Uterus (tissue), 4 donors: ENCODE measurements at places on chromosomes 6 and 20. TPM values are rescaled to one million over a fixed set of nuclear protein-coding genes. Genes with fewer than 3 reads are reported as not detected.

DNA sequence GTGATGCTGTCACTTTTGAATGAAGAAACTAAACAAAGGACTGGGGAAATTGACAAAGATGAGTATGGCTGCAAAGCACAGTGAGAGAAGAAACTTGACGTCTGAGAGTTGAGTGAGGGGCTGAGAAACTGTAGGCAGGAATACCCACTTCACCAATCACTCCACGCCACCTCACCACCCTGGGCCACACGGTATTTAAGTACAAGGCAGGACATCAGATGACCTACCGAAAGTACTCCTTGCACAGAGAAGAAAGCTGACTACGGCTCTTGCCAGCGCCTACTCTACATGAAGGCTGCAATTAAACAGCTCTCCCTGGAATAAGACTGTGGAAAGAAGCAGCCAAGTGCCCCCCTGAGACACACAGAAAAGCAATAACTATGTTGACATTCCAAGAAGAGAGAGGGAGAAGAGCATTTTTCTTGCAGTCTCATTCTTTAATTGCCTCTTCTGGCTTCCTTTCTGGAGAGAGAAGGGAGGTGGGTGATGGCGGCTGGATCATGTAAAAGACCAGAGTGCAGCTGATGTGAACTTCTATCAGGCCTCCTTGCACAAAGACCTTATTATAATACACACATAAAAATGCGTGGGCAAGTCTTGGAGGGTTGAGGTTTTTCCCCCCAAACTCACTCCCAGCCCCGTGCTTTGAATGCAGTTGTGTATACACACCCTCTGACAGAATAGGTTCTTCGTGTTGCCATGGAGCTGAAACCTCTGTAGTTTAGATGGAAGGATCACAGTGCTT lies 44.6 kb downstream of the HIVEP2 start:
- no peak overlapping the region for H3K27ac ChIP-seq
- no peaks in the 10 kb centered on the region for H3K27me3 ChIP-seq
- H3K4me3 ChIP-seq, result no peak overlapping the region
- DNase-seq, result no peak
- no peaks in the 10 kb centered on the region for H3K4me1 ChIP-seq

- peak overlapping the region; percentile 64 for H3K4me3 ChIP-seq
- H3K4me1 ChIP-seq, result no peaks in the 10 kb centered on the region
- DNase-seq, result peak; percentile 20
- peak overlapping the region; percentile 15 for H3K27ac ChIP-seq
- H3K36me3 ChIP-seq, result no peaks in the 10 kb centered on the region
These were observed 667 bp downstream of the STX11 start for GRCh38 chr6:144150710-144151657.

- H3K27me3 ChIP-seq, result no peaks in the 10 kb centered on the region
- no peaks in the 10 kb centered on the region for H3K4me1 ChIP-seq
- no peak for DNase-seq
- H3K4me3 ChIP-seq, result no peak overlapping the region
These were observed 18.8 kb downstream of the AK9 start for GRCh38 chr6:109672175-109672574.

DNA sequence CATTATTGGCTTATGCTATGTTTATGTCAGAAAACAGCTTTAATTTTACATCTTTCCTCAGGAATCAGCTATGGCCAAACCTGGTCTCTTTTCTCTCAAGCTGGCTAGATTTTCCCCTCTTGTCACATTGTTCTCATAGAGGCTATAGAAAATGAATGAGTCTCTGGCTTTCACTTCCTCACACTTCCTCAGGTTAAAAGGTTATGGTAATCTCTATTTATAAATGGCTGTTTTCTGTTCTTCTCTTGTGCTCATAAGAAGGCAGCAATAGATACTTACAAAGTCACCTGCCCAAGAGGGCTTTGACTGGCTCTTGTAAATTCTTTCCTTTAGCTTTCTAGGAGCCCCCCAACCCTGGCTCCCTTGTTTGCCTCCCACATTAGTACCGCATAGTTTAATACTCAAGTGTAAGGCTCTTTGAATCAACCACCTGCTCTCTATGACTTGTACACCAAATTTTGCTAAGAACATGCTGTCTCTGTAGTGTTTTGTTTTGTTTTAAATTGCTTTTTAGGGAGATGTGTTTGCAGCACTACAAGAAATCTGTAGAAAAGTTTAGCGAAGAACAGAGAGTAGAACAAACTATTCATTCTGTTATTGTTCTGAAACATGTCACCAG lies 897.4 kb upstream of the CITED2 start:
- H3K4me1 ChIP-seq, result no peaks in the 10 kb centered on the region
- no peak for DNase-seq
- H3K36me3 ChIP-seq, result no peaks in the 10 kb centered on the region
- no peaks in the 10 kb centered on the region for H3K27me3 ChIP-seq
- no peak overlapping the region for H3K27ac ChIP-seq

DNA sequence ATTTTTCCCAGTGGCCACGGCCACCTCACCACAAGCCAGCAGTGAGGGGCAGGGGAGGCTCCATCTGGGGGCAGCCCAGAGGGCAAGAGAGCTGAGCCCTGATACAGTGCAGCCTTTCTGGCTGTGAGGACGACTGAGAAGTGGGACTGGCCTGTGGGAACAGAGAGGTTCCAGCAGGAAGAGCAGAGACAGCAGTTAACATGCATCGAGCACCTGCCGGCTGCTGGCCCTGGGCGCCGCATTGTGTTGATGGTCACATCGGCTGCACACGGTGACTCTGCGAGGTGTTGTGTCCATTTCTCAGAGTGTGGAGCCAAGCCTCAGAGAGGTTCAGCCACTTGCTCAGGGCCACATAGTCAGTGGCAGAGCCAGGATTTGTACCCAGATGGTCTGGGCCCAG lies 9.8 kb downstream of the FOXS1 start:
- H3K36me3 ChIP-seq, result no peaks in the 10 kb centered on the region
- DNase-seq, result no peak
- H3K27me3 ChIP-seq, result no peaks in the 10 kb centered on the region
- H3K4me1 ChIP-seq, result no peaks in the 10 kb centered on the region
- peak overlapping the region; percentile 17 for H3K27ac ChIP-seq
- H3K4me3 ChIP-seq, result no peak overlapping the region

C2 gene
- 4.7 TPM for total RNA-seq

- H3K36me3 ChIP-seq, result no peaks in the 10 kb centered on the region
- no peak for DNase-seq
- H3K4me3 ChIP-seq, result no peak overlapping the region
- H3K4me1 ChIP-seq, result no peaks in the 10 kb centered on the region
- no peak overlapping the region for H3K27ac ChIP-seq
These were observed 62.1 kb downstream of the TBXT start for GRCh38 chr6:166105341-166106075.

SNX21 gene
- 56.5 TPM for total RNA-seq

GRCh38 chr6:69416776-69417175 lies 380.0 kb downstream of the LMBRD1 start:
- no peaks in the 10 kb centered on the region for H3K4me1 ChIP-seq
- H3K27ac ChIP-seq, result no peak overlapping the region
- no peaks in the 10 kb centered on the region for H3K27me3 ChIP-seq

SLC22A1 gene
- 5.4 TPM for total RNA-seq

- peak; percentile 32 for DNase-seq
- no peaks in the 10 kb centered on the region for H3K4me1 ChIP-seq
- H3K36me3 ChIP-seq, result no peaks in the 10 kb centered on the region
- H3K27ac ChIP-seq, result peak overlapping the region; percentile 45
- H3K27me3 ChIP-seq, result no peaks in the 10 kb centered on the region
These were observed 8.6 kb upstream of the TRIB3 start for GRCh38 chr20:371755-372542.

- H3K4me1 ChIP-seq, result no peaks in the 10 kb centered on the region
- no peak overlapping the region for H3K4me3 ChIP-seq
- DNase-seq, result no peak
- H3K27ac ChIP-seq, result no peak overlapping the region
- H3K27me3 ChIP-seq, result no peaks in the 10 kb centered on the region
These were observed 17.5 kb downstream of the TRERF1 start for GRCh38 chr6:42434237-42434636.

GRCh38 chr6:166615059-166615770 lies 11.8 kb downstream of the RPS6KA2 start:
- no peak overlapping the region for H3K4me3 ChIP-seq
- H3K36me3 ChIP-seq, result no peaks in the 10 kb centered on the region
- peak overlapping the region; percentile 53 for H3K27ac ChIP-seq

DNA sequence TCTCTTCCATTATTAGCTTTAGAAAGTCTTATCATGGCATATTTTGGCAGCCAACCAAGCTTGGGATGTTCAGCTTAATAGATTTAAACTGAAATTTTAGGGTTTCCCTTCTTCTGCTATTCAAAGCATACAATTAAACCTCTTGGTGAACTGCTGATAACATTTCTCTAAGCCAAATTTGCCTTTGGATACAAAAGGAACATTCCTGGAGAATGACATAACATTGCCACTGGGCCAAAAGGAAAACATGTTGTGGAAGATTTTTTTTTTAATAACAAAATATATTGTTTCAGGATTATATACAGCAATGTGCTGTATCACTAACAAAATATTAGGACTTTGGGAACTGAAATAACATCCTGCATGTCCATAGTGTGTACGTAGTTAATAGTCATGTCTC lies 215.1 kb upstream of the TBX18 start:
- no peaks in the 10 kb centered on the region for H3K36me3 ChIP-seq
- H3K4me3 ChIP-seq, result no peak overlapping the region
- no peak for DNase-seq
- no peaks in the 10 kb centered on the region for H3K4me1 ChIP-seq
- H3K27ac ChIP-seq, result no peak overlapping the region
